PC-3 (cell line): ENCODE measurements at places on chromosomes 5 and 9. TPM values are rescaled to one million over a fixed set of nuclear protein-coding genes. Genes with fewer than 3 reads are reported as not detected.
A peak's percentile ranks its signal among the peaks of the same experiment; 100 is the strongest.

Gene OSTF1
- 25.8 and 26.5 TPM in 2 replicates for total RNA-seq

DNA sequence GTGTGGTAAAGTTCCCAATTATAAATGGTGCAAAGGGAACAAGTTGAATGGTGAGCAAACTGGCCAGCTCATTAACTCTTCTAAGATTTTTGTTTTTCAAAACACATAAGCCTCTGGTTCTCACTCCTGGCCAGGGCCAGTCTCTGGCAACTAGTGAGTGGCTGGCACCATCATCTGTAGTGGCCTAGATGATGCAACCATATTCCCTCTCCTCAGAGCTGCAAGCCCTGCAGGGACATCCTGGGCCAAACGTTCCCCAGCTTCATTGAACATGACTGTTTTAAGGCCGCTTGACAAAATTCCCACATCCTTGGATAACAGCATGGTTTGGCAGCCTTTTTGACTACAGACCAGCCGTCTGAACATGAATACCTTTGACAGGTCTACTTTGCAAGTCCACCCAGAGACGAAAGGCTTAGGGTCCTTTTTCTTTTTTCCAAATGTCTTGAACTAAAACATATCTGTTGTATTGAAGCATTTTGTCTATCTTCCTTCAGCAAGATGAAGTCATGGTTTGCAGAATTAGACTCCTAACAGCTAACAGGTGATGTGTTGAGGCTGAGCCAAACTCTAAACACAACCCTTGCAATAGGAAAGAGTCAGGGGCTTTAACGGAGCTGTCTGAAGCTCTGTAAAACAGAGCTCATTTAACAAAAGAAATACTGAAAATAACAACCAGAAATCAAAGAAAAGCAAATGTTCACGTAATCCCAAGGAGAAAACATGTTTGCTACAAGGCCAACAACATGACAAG is 23.8 kb downstream of the MACROH2A1 start:
- H3K27me3 ChIP-seq, result no peaks in the 10 kb centered on the region
- peaks cover 7% of the 10 kb centered on the region; the same call in 1 of the 2 replicates for H3K4me1 ChIP-seq

DNA sequence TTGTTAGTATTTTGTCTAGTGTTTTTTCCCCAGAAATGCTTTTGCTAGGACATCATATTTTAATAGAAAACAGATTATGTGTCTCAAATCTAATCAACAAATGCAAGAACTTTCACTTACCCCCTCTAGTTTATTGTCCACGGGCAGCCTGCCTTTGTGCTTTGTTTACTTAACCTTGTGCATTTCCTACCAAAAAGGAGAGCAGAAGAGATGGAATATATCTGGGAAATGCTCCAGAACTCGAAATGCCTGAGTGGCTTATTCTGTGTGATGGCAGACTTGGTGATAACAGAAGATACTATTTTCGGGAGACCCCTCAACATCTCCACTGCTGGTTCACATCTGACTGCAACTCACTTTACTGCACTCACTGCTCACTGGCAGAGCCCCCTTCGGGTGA is 33.3 kb upstream of the SPDL1 start:
- H3K36me3 ChIP-seq, result no peaks in the 10 kb centered on the region

DNA sequence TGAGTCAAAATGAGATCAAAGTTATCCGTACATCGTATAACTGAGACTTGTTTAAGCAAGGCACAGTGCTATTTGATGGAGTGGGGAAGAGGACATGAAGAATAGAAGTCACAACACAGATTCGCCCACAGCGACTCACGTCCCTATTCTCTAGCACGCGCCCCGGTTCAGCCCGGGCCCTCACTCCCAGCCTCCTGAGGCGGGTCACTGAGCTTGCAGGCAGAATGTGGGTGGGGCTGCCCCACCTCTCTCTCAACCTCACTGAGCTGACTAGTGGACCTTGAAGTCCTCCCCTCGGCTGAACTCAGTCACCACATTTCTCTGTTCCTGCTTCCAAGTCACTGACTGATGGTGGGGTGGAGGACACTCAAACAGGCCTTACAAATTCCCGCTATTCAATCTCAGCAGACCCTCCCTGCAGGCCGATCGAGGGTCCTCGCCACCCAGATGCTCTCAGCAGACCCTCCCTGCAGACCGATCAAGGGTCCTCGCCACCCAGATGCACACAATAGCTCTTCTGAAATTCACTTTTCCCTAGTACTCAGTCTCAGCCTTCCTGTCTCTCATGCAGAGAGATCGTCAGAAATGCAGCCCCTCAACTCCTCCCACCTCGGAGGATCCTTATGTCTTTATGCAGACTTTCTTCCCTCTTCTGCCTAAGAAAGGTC is 12.9 kb downstream of the GLDC start:
- H3K36me3 ChIP-seq, result no peaks in the 10 kb centered on the region
- no peaks in the 10 kb centered on the region for H3K4me1 ChIP-seq
- no peak for DNase-seq
- no peaks in the 10 kb centered on the region for H3K27me3 ChIP-seq
- H3K4me3 ChIP-seq, result no peak overlapping the region

Gene SPACA9
- total RNA-seq, result 2.3 and 3.9 TPM in 2 replicates

DNA sequence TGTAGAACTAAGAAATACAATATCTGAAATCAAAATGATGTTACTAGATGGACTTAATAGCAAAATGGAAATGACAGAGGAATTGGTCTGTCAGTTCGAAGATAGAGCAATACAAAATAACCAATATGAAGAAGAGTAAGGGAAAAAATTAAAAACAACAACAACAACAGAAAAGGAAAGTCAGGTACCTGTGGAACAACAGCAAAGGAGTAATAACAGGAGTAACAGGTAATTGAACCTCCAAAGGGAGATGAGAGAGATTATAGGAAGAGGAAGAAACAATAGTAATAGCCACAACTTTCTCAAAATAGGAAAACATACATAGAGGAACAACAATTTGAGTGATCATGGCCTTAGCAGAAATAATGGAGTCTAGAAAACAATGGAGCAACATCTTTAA is 13.7 kb downstream of the POLK start:
- no peak for DNase-seq
- peaks cover 18% of the 10 kb centered on the region for H3K4me1 ChIP-seq
- no peak overlapping the region for H3K27ac ChIP-seq

- peak; percentile 28 for DNase-seq
- H3K36me3 ChIP-seq, result no peaks in the 10 kb centered on the region
- H3K27ac ChIP-seq, result no peak overlapping the region
- H3K4me3 ChIP-seq, result no peak overlapping the region
Measured at GRCh38 chr5:10151656-10152055, 98.0 kb downstream of the ATPSCKMT start.

Gene DAPK1
- not detected in 2 replicates for total RNA-seq

DNA sequence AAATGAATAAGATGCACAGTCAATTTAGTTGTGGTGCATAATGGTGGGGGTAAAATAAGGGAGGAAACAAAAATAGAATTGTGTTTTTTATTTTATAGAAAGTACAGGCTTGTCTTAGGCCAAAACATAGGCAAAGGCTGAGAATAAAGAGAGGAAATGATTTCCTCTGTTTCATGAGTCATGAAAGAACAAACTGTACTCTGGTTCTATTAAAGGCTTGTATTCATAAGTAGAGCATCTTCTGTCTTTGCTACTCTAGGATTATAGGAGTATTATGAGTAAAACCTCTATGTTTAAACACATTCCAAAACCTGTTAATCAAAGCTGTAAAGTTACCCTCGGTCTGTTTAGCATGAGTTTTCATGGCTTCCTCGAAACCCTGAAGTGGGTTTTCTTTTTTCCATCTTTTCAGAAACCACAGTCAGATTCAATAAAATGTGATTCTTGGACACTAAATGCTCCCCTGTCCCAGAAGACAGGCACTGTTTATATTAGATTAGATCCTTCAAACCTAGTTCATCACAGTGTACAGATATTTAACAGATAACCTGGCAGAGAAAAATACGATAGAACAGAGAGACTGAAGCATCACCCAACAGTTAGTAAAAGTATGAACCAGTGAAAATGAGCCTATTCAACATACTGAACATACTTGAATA is 473.9 kb upstream of the CYLC2 start:
- H3K4me1 ChIP-seq, result no peaks in the 10 kb centered on the region
- no peak overlapping the region for H3K27ac ChIP-seq
- H3K36me3 ChIP-seq, result no peaks in the 10 kb centered on the region

GRCh38 chr9:32742296-32742695 is 41.0 kb upstream of the TMEM215 start:
- peak; percentile 75 for DNase-seq
- H3K27ac ChIP-seq, result peak overlapping the region; percentile 63
- peaks cover 19% of the 10 kb centered on the region for H3K4me1 ChIP-seq
- H3K36me3 ChIP-seq, result no peaks in the 10 kb centered on the region

- H3K4me3 ChIP-seq, result no peak overlapping the region
- H3K27me3 ChIP-seq, result no peaks in the 10 kb centered on the region
- no peak overlapping the region for H3K27ac ChIP-seq
- H3K36me3 ChIP-seq, result no peaks in the 10 kb centered on the region
- no peak for DNase-seq
Measured at GRCh38 chr5:124477577-124477976, 268.9 kb downstream of the ZNF608 start.

- H3K4me3 ChIP-seq, result no peak overlapping the region
- no peak overlapping the region for H3K27ac ChIP-seq
- no peaks in the 10 kb centered on the region; the same call in 1 of the 2 replicates for H3K36me3 ChIP-seq
- no peak for DNase-seq
Measured at GRCh38 chr5:173396311-173396993, 68.2 kb upstream of the STC2 start.

Gene GPR21
- total RNA-seq, result 0.15 TPM in 1 of 2 replicates, not detected in the other

- peaks cover 7% of the 10 kb centered on the region; the same call in 1 of the 2 replicates for H3K4me1 ChIP-seq
- peak; percentile 87 for DNase-seq
- no peaks in the 10 kb centered on the region for H3K27me3 ChIP-seq
- no peaks in the 10 kb centered on the region for H3K36me3 ChIP-seq
- H3K4me3 ChIP-seq, result no peak overlapping the region
Measured at GRCh38 chr5:128782446-128782845, 182.8 kb upstream of the SLC27A6 start.

GRCh38 chr5:159825551-159826051 is 90.7 kb upstream of the ADRA1B start:
- no peaks in the 10 kb centered on the region for H3K27me3 ChIP-seq
- H3K27ac ChIP-seq, result peak overlapping the region; percentile 95
- DNase-seq, result peak; percentile 67
- H3K36me3 ChIP-seq, result no peaks in the 10 kb centered on the region
- peaks cover 39% of the 10 kb centered on the region for H3K4me1 ChIP-seq

DNA sequence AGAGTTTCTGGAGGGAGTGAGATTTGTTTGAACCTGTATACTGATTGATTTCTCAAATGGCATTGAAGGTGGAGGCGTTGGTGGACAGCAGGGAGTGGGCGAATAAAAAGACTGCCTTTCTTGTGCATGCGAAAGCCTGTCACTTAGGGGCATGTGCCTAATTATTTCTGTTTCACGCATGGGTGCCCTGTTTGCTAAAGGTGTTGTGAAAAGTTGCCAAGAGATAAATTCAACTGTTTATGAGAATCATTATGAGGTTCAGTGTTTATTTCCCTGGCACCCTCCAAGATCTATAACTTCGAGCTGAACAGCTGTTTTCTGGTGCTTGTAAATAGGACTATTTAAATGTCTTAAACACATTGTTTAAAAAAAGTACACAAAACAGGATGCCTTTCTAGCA is 67.4 kb upstream of the DMRTA1 start:
- H3K27ac ChIP-seq, result no peak overlapping the region
- no peak overlapping the region for H3K4me3 ChIP-seq

GRCh38 chr5:170011751-170012150 is 31.5 kb upstream of the INSYN2B start:
- H3K4me3 ChIP-seq, result no peak overlapping the region
- H3K4me1 ChIP-seq, result no peaks in the 10 kb centered on the region
- H3K27ac ChIP-seq, result no peak overlapping the region

Gene CRHBP
- total RNA-seq, result not detected in 2 replicates

Gene EPB41L4B
- total RNA-seq, result 11.2 and 13.8 TPM in 2 replicates

GRCh38 chr5:180590543-180591310 is 572 bp downstream of the SCGB3A1 start:
- H3K4me3 ChIP-seq, result no peak overlapping the region
- H3K4me1 ChIP-seq, result no peaks in the 10 kb centered on the region
- H3K36me3 ChIP-seq, result no peaks in the 10 kb centered on the region
- H3K27me3 ChIP-seq, result peaks cover 19% of the 10 kb centered on the region
- H3K27ac ChIP-seq, result no peak overlapping the region

GRCh38 chr9:76459694-76460635 is 983 bp downstream of the GCNT1 start:
- peak overlapping the region; percentile 74 for H3K4me3 ChIP-seq
- no peaks in the 10 kb centered on the region for H3K36me3 ChIP-seq
- H3K27me3 ChIP-seq, result no peaks in the 10 kb centered on the region
- peak; percentile 43 for DNase-seq

Gene SHOC1
- 0.18 TPM in 1 of 2 replicates, not detected in the other for total RNA-seq

GRCh38 chr5:159230657-159231056 is 21.3 kb upstream of the RNF145 start:
- DNase-seq, result no peak
- H3K27me3 ChIP-seq, result no peaks in the 10 kb centered on the region
- H3K36me3 ChIP-seq, result no peaks in the 10 kb centered on the region
- H3K4me3 ChIP-seq, result no peak overlapping the region
- H3K4me1 ChIP-seq, result peaks cover 6% of the 10 kb centered on the region

Gene SMIM33
- not detected in 2 replicates for total RNA-seq

Gene ANKS6
- 27.7 and 39.7 TPM in 2 replicates for total RNA-seq

DNA sequence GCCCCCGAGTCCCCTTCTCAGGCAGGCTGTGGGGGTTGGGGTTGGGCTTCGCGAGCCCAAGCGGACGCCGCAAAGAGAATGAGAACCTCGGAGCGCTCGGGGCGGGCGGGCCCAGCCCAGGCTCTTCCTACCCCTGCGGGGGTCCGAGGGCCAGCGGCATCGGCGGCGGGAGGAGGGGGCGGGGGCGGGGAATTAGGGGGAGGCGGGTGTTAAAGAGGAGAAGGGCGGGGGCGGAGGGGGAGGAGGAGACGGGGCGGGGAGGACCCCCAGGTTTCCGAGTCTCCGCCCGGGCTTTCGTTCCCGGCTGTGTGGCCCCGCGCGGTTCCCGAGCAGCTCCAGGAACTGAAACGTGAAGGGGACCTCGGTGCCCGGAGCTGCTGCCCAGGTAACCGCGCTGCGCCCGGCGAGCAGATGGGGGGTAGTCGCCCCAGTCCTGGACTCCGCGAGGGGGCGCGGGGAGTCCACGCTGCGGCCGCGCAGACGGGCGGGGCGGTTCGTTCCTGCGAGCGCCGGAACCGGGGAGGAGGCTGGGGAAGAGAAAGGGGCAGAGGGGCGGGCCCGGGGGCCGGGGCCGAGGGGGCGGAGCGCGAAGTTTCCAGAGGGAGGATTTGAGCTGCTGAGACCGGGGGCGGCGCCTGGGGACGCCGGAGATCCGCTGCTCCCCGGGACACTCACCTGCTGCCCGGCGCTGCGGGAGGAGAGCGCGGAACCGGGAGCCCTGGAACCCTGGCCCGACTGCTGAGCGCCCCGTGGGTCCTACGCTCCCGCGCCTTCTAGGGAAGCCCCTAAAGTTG is 38.4 kb upstream of the PLEKHG4B start:
- peak overlapping the region; percentile 72 for H3K4me3 ChIP-seq
- no peak overlapping the region for H3K27ac ChIP-seq
- peak; percentile 65 for DNase-seq
- H3K4me1 ChIP-seq, result no peaks in the 10 kb centered on the region
- H3K27me3 ChIP-seq, result no peaks in the 10 kb centered on the region
- H3K36me3 ChIP-seq, result no peaks in the 10 kb centered on the region

GRCh38 chr9:75488719-75489110 is 400.4 kb downstream of the OSTF1 start:
- no peaks in the 10 kb centered on the region for H3K4me1 ChIP-seq
- H3K27me3 ChIP-seq, result no peaks in the 10 kb centered on the region
- no peak for DNase-seq
- H3K4me3 ChIP-seq, result no peak overlapping the region

Gene ASPN
- not detected in 2 replicates for total RNA-seq

Gene PIP5KL1
- 5.1 and 5.4 TPM in 2 replicates for total RNA-seq

Gene TERT
- total RNA-seq, result 0.80 and 1.2 TPM in 2 replicates

GRCh38 chr9:69888856-69889585 is 68.4 kb downstream of the CFAP95 start:
- H3K4me3 ChIP-seq, result no peak overlapping the region
- peaks cover 17% of the 10 kb centered on the region for H3K4me1 ChIP-seq
- no peaks in the 10 kb centered on the region for H3K36me3 ChIP-seq
- no peak overlapping the region for H3K27ac ChIP-seq
- no peaks in the 10 kb centered on the region for H3K27me3 ChIP-seq

Gene GRIA1
- not detected in 2 replicates for total RNA-seq
